ENCODE measurements at places on chromosomes 3 and 15. TPM values are rescaled to one million over a fixed set of nuclear protein-coding genes. Genes with fewer than 3 reads are reported as not detected.

DNA sequence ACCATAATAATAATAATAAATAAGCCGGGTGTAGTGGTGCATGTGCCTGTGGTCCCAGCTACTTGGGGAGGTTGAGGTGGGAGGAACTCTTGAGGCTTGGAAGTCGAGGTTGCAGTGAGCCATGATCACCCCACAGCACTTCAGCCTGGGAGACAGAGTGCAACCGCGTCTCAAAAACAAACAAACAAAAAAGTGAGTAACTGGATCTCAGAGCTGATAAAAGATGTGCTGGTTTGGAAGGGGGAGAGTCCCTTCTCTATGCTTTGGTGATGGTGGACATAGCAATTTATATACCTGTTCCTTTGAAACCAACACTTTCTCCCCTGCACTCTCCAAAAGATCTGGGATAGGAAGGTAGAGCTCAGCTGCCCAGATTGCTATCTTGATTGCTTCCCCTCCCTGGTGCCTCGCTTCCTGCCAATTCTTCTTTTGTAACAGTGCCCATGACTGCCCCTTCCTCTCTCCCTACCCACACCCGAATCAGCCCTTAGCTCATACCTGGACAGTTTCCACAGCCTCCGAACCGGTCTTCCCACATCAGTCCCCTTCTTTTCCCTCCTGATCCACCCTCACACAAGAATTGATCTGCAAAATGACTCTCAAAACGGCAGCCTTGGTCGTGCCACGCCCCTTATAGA, 55.1 kb upstream of the UBE2E1 start:
- no peak for DNase-seq

- no peak for DNase-seq
These were observed 59.9 kb downstream of the SEC22A start for GRCh38 chr3:123261666-123262065.

GRCh38 chr3:157310329-157311052, 126.2 kb upstream of the PTX3 start:
- no peak for DNase-seq

DNA sequence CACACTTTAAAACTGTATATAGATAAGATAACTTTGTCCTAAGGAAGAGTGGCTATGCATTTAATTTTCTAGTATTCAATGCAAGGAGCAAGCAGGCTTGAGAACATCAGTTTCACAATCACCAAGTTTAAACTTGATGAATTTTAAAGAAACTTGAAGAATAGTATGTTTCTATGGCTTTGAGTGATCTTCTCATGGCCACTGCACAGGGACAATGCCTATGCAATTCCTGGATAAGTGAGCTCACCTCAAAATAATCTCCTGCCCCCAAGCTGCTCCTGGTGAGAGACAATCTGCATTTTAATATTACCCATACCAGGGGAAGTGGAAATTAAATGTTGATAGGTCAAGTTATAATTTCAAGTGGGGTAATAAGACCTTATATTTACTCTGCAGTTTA, 376.6 kb upstream of the CBLB start:
- no peak for DNase-seq

GRCh38 chr3:104458657-104459056, 908.1 kb upstream of the ALCAM start:
- no peak for DNase-seq

DNA sequence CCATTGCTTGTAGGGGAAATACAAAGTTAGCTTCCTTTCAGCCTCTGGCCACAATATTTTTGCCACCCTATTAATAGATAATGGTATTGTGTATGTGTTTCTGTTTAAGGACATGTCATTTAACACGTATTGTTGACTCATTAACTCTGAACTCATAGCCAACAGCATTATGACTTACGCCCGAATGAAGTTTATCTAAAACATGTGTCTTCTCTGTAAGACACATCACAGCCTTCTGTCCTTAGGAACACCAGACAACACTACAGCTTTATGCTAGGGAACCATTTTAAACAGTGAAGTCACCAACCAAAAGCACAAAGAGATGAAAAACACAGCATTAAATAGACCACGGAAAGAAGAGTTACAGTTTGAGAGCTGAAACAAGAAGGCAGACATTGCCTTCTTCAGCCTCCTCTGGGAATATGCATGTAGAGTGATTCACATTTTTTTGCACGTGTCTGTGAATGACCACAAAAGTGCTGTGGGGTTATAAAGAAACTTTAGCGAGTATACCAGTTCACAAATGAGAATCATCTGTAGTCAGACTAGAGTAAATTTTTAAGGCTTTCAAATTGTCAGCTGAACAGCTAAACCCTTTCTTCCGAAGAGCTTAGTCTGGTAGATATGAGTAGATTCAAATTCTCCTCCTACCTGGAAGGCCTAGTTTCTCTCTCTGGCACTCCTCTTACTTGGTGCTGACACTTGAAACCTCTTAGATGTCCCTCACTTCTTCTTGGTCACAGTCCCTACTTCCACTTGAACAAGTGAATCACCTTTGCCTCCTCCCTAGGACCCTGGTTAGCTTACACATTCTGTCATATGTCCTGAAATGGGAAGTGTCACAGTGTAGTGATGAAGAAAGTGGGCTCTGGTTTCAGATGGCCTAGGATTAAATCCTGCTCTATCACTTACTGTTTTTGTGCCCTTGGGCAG, 32.2 kb downstream of the MCTP2 start:
- peak; percentile 59 for DNase-seq

DNA sequence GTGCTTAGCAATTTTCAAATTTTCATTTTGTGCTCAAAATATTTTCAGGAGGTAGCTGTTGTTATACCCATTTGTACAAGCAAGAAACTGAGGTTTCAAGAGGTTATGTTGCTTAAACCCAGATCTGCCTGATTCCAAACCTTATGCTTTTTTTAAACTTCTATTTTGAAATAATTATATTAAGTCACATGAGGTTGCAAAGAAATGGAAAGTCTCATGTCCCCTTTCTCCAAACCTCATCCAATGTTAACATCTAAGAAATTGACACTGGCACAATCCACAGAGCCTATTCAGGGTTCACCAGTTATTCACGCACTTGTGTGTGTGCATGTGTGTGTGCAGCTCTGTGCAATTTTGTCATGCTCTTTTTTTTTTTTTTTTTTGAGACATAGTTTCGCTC, 35.1 kb downstream of the B3GNT5 start:
- no peak for DNase-seq

- DNase-seq, result peak; percentile 10
These were observed 101.9 kb upstream of the ROBO1 start for GRCh38 chr3:79869461-79870312.

- no peak for DNase-seq
These were observed 1233.1 kb downstream of the OTOL1 start for GRCh38 chr3:162729686-162730085.

DNA sequence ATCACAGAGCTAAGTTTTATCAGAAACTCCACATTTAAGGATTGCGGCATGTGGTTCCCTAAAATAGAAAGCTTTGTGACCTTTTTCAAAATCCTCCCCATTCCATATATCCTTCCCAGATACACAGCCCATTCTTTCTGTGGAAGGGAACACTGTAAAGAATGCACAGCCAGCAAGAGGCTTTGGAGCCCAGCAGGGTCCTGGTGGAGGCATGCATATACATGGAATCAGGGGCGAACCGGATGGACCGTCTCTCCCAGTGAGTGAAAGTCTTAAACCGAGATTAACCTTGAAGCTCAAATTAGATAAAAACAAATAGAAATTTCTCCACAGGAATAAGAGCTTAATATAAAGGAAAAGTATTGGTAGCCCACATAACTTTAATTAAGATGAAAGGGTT, 436.2 kb upstream of the MDFIC2 start:
- DNase-seq, result no peak

GRCh38 chr3:65096110-65096745, 408.4 kb upstream of the ADAMTS9 start:
- DNase-seq, result no peak

GRCh38 chr15:65032801-65033537, 3.5 kb upstream of the MTFMT start:
- no peak for DNase-seq

DNA sequence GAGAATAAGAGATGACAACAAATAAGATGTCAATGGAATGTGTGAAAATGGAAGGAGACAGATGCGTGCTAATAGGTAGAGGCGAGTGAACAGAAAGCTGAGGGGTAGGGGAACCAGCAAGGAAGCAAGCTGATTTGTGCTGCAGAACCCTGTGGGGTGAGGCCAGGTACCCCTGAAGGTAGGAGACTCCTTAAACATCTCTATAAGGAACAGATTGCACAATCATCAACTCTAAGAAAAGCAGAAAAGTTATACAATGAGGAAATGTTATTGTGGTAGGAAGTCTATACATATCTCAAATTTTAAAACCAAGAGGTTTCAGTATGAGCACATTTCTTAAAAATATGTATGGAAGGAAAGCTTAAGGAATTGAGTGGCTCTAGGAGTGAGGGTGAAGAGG, 315.0 kb upstream of the TPM1 start:
- no peak for DNase-seq

DNA sequence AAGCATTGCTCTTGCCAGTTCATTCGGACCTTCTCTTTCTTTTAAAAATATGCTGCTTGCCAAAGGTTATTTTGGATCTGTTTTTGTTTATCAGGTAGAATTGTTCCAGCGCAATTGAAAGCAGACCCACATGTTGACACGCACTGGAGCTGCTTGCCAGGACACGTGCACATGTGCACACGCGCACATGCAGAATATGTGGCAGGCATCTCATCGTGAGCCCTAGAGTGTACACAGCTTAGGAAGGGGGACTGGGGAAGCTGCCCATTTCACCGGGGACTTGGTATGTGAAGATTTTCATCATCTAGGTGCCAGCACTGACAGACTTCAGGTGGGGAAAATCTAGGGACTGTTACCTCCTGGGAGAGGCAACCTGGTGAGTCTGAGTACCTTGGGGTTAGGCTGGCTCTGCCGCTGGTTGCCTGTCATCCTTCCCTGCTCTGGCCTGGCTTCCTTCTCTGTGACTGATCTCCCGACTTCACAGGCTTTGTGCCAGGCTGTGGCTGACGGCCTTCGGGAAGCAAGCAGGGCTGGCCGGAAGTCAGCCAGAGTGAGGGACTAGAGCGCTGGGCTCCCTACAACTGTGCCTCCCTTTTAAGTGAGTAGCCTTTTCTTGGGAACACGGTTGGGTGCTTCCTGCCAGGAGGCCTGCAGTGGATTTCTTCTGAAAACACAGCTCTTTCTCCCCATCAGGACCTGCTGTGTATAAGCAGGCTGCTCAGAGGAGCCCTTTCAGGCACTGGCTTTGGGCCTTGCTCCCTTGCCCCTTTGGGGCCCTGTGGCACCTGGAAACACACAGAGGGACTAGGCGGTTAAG, 129.3 kb downstream of the EEFSEC start:
- DNase-seq, result no peak

- DNase-seq, result no peak
These were observed 414.6 kb downstream of the FOXP1 start for GRCh38 chr3:71168880-71169411.

DNA sequence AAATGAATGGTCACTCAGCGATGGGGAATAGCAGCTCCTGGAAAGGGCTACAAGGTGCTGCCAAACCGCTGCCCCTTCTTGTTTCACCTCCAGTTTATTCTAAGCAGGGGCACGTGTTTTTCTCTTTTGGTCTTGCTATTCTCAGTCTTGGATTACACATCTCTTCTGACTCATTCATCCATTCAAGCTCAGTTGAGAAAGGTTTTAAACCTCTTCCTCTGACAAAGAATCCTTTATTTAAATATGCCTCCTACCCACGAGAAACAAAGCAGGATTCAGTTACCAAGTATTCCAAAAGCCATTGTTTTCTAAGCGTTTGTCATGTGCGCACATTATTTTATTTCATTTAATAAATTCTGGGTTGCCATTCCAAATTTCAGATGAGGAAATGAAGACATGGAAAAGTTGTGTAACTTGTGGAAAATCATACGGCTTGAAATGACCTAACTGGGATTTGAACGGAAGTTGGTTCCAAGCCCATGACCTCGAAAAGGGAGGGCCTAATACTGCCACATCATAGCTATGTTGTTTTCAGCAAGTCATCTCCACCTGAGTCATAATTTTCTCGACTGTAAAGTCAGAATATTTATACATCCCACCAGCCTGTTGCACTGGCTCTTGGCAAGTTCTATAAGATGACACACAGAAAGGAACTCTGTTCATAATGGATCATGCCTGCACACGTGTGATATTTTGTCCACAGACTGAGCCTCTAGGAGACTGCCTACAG, 292.0 kb upstream of the SLCO3A1 start:
- DNase-seq, result peak; percentile 24

DNA sequence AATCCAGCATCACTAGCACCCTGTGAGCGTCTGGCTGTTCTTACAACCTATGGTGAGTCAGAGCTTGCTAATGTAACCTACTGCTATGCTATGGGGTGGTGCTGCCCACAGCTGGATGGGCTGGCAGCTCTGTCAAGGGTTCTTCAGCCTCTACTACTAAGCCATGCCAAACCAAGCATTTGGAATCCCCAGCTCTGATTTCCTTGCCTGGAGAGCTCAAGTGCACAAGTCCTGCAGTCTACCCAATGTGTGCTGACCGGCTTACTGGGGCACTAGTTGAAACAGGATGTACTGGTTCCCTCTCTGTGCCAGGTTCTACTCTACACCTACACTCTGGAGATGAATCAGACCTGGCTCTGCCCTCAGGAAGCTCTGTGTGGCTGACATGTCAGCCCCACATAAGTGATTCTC, 4.2 kb downstream of the TEX264 start:
- no peak for DNase-seq

STRA6 gene
- polyA plus RNA-seq, result 10.9 TPM

SERINC4 gene
- polyA plus RNA-seq, result not detected

SLC9A9 gene
- 2.9 TPM for polyA plus RNA-seq

TPRG1 gene
- polyA plus RNA-seq, result 0.16 TPM

SPSB4 gene
- not detected for polyA plus RNA-seq

VIPR1 gene
- not detected for polyA plus RNA-seq

XIRP1 gene
- 0.05 TPM for polyA plus RNA-seq

TUSC7 gene
- not detected for polyA plus RNA-seq
